ENCODE measurements at places on chromosomes 4 and X. TPM values are rescaled to one million over a fixed set of nuclear protein-coding genes. Genes with fewer than 3 reads are reported as not detected.

- H3K27me3 ChIP-seq, result no peaks in the 10 kb centered on the region
- no peak overlapping the region for H3K27ac ChIP-seq
- peaks cover 11% of the 10 kb centered on the region for H3K36me3 ChIP-seq
- no peak for DNase-seq
- H3K4me3 ChIP-seq, result no peak overlapping the region
These were observed 20.4 kb downstream of the MAML3 start for GRCh38 chr4:140133576-140133975.

DNA sequence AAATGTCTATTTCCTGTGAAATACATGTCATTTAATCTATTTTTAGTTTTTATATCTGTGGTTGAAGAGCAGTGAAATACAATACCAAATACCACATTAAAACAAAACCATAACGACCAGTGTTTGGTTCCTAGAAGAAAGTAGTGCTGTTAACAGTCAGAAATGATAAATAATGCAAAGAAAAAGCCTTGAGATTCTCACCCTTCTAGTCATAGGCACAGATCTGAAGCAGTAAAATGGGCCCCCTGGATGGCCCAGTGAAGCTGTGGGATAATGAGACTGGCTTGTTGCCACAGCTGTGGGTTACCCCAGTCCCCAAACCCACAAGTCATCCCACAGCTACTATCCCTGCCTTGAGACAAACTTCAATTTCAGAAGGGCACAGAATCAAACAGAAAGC, 137.3 kb upstream of the RPL34 start:
- H3K27me3 ChIP-seq, result no peaks in the 10 kb centered on the region
- no peak overlapping the region for H3K4me3 ChIP-seq
- no peak overlapping the region for H3K27ac ChIP-seq
- no peak for DNase-seq
- no peaks in the 10 kb centered on the region for H3K4me1 ChIP-seq

DNA sequence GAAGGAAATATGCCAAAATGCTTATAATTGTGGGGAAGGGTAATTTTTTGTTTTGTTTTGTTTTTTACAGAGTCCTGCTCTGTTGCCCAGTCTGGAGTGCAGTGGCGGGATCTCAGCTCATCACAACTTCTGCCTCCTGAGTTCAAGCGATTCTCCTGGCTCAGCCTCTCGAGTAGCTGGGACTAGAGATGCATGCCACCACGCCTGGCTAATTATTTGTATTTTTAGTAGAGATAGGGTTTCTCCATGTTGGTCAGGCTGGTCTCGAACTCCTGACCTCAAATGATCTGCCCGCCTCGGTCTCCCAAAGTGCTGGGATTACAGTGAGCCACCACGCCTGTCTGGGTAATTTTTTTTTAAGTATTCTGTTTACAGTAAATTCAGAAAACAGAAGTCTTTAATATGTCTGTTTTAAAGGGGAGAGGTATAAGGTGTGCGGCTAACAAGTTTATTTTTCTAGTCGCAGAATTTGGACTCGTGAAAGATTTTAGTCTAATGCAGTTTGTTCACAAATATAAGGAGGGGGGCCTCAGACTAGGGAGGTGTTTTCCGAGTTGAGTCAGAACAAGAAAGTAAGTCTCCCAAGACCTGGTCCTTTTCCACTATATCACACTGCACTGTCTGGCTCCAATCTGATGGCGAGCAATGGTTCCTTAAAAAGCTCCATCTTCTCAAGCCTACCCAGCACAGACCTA, 1.5 kb downstream of the ACSL1 start:
- peak overlapping the region; percentile 92 for H3K4me3 ChIP-seq
- no peaks in the 10 kb centered on the region for H3K36me3 ChIP-seq
- H3K27me3 ChIP-seq, result peaks cover 72% of the 10 kb centered on the region
- H3K4me1 ChIP-seq, result peaks cover 13% of the 10 kb centered on the region
- no peak for DNase-seq

- H3K27ac ChIP-seq, result no peak overlapping the region
- no peak for DNase-seq
- no peak overlapping the region for H3K4me3 ChIP-seq
- H3K4me1 ChIP-seq, result peaks cover 15% of the 10 kb centered on the region
- no peaks in the 10 kb centered on the region for H3K36me3 ChIP-seq
- no peaks in the 10 kb centered on the region for H3K27me3 ChIP-seq
These were observed 201.1 kb upstream of the MBNL3 start for GRCh38 chrX:132689612-132690563.

- H3K4me3 ChIP-seq, result peak within 1 kb of the TSS; percentile 97
- peak; percentile 100 for DNase-seq
- H3K4me1 ChIP-seq, result peaks cover 17% of the 10 kb centered on the region
- peak within 1 kb of the TSS; percentile 93 for H3K27ac ChIP-seq
These were observed at the start of gene ASMTL for GRCh38 chrX:1452516-1453394. Gene ASMTL, minus strand, starts transcription at chrX:1452909. Its CDS starts 69 bp downstream, at chrX:1452840.

- no peaks in the 10 kb centered on the region for H3K27me3 ChIP-seq
- H3K27ac ChIP-seq, result no peak overlapping the region
- no peaks in the 10 kb centered on the region for H3K36me3 ChIP-seq
These were observed 43.0 kb downstream of the RBMX2 start for GRCh38 chrX:130444641-130445336.

DNA sequence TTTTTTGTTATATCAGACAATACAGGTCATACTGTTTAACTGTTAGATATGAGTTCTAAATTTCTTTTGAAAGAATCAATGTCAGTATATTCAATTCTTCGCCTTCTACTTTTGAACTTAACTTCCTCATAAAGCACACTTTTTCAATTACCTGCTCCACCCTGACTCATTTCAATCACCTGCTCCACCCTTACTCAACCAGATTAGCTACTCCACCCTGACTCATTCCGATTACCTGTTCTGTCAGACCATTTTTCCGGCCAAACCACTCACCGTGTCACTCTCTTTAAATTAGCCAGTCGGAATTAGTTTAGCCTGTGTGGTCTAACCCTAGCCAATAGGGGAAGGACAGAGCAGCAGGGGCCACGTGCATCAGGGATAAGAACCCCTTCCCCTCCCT, 751.8 kb upstream of the POU3F4 start:
- peaks cover 5% of the 10 kb centered on the region for H3K36me3 ChIP-seq
- no peak overlapping the region for H3K4me3 ChIP-seq
- H3K27ac ChIP-seq, result no peak overlapping the region
- no peaks in the 10 kb centered on the region for H3K27me3 ChIP-seq

DNA sequence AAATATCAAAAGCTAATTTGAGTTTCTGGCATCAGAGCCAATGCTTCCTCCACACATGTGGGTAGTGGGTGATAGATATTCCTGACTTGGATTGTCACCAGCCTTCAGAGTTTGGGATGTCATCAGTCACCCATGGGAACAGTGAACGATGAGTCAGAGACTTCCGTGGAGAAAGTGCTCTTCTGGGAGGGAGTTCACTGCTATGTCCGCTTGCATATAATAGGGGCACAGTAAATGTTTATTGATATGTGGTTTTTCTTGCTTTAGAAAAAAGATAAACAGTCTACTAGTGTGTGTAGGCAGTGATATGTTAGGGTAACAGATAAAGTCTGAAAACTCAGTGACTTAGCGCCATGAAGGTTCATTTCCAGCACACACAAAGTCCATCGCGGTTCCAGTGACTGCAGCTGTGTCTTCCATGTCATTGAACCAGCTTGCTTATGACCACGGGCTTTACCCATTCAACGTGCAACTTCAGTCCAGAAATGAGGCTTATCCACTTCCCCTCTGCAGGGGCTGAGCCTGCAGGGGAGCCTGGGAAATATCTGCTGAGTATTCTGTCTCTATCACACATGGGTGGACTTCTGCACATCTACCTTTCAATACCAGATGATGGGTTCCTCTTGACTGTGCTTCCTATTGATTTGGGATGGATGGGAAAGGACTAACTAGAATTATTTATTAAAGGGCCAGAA, 87.7 kb upstream of the WWC2 start:
- no peaks in the 10 kb centered on the region for H3K4me1 ChIP-seq
- no peak overlapping the region for H3K27ac ChIP-seq
- DNase-seq, result no peak
- H3K27me3 ChIP-seq, result peaks cover 32% of the 10 kb centered on the region
- H3K4me3 ChIP-seq, result no peak overlapping the region

DNA sequence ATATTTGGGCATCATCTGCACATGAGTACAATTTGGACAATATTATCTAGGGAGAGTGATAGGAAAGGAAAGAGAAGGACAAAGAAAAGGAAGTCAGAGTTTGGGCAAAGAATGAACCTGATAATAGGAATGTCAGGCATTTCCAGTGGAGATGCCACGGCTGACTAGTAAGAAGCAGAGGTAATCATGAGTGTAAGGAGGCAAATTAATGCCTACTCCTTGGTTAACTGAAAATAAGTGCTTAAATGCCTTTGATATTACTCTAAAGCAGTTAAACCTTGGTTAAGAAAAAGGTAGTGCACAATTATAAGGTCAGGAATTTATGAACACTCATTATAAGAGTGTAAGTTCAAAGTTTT, 99.2 kb upstream of the DDIT4L start:
- H3K4me1 ChIP-seq, result peaks cover 4% of the 10 kb centered on the region
- H3K4me3 ChIP-seq, result no peak overlapping the region
- H3K27me3 ChIP-seq, result no peaks in the 10 kb centered on the region

DNA sequence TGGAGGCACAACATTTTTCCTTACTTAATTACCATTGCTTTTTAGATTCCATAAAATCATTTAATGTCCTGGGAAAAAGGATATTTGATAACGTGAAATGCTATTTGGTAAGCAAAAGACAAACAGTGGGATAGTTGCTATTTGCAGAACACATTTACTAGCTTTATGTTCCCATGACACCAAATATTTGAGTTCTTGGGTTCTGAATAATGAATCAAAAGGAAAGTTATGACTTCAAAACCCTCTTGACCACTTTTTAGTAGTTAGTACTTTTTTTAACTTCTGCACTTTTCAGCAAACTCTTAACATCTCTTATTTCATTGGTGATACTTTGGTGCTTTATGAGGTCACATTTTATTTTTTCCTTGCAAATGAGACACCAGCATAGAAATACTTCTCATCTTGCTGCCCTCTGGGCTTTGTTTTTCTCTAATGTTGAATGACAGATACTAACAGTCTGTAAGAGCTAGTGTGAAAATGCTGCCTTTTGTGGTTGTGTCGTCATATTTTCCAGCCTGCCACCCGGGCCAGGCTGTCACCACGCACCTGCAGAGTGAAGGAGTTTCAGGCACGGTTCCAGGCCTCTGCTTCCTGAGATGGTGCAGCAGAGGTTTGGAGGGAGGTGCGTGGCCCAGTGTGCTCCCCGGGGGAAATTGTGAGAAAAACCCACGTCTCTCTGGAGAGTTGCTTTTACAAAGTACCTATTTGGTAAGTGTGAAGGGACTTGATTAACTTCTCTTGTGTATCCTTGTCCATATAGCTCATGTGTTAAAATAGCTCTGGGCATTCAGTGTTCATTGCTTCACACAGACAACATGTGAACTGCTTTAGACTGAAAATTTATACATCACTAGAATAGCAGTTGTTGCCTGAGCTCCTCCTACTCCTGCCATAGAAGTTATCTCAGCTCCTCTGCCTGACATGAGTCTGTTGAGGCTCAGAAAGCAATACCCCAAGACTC, 34.7 kb downstream of the MSL3 start:
- no peak for DNase-seq
- H3K27ac ChIP-seq, result no peak overlapping the region
- no peaks in the 10 kb centered on the region for H3K27me3 ChIP-seq
- H3K36me3 ChIP-seq, result no peaks in the 10 kb centered on the region

GRCh38 chrX:53320543-53321229, 39.3 kb upstream of the IQSEC2 start:
- H3K4me3 ChIP-seq, result no peak overlapping the region
- H3K27me3 ChIP-seq, result peaks cover 74% of the 10 kb centered on the region
- peaks cover 2% of the 10 kb centered on the region for H3K36me3 ChIP-seq
- no peak overlapping the region for H3K27ac ChIP-seq
- no peak for DNase-seq

DNA sequence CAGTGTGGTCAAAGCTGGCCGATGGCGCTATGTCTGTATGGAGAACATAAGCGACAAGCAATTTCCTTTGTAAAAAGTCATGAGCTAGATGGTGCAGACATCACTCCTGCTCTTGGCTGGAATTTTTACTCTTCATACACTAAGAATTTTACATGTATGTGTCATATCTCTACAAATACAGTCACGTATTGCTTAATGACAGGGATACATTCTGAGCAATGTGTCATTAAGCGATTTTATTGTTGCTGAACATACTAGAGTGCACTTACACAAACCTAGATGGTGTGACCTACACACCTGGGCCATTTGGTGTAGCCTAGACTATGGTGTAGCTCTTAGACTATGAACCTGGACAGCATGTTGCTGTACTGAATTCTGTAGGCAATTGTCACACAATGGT, 185.4 kb downstream of the SOWAHB start:
- no peak overlapping the region for H3K27ac ChIP-seq
- no peak for DNase-seq
- peaks cover 46% of the 10 kb centered on the region for H3K4me1 ChIP-seq
- peaks cover 11% of the 10 kb centered on the region for H3K36me3 ChIP-seq
- no peak overlapping the region for H3K4me3 ChIP-seq
- no peaks in the 10 kb centered on the region for H3K27me3 ChIP-seq

- peak overlapping the region; percentile 99 for H3K4me3 ChIP-seq
- H3K36me3 ChIP-seq, result no peaks in the 10 kb centered on the region
- DNase-seq, result peak; percentile 47
- H3K27me3 ChIP-seq, result no peaks in the 10 kb centered on the region
- H3K27ac ChIP-seq, result peak overlapping the region; percentile 98
These were observed 719 bp downstream of the USO1 start for GRCh38 chr4:75724867-75725724.

DNA sequence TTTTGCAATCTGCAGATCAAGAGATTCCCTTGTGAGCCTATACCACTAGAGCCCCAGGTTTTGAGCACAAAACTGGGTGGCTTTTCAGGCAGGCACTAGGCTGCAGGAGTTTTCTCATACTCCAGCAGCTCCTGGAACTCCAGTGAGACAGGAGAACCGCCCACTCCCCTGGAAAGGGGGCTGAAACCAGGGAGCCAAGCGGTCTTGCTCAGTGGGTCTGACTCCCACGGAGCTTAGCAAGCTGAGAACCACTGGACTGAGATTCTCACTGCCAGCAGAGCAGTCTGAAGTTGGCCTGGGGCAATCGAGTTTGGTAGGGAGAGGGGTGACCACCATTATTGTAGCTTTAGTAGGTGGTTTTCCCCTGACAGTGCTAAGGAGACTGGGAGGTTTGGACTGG, 313.8 kb upstream of the TEX13C start:
- H3K4me3 ChIP-seq, result no peak overlapping the region
- peaks cover 10% of the 10 kb centered on the region for H3K36me3 ChIP-seq
- H3K27ac ChIP-seq, result no peak overlapping the region
- no peaks in the 10 kb centered on the region for H3K27me3 ChIP-seq
- no peaks in the 10 kb centered on the region for H3K4me1 ChIP-seq

- H3K27me3 ChIP-seq, result no peaks in the 10 kb centered on the region
- no peak overlapping the region for H3K4me3 ChIP-seq
- H3K4me1 ChIP-seq, result no peaks in the 10 kb centered on the region
- H3K27ac ChIP-seq, result no peak overlapping the region
- no peak for DNase-seq
- no peaks in the 10 kb centered on the region for H3K36me3 ChIP-seq
These were observed 67.2 kb downstream of the MAP3K15 start for GRCh38 chrX:19448077-19448476.

- DNase-seq, result no peak
- no peak overlapping the region for H3K27ac ChIP-seq
- H3K4me3 ChIP-seq, result no peak overlapping the region
- no peaks in the 10 kb centered on the region for H3K36me3 ChIP-seq
- H3K27me3 ChIP-seq, result peaks cover 33% of the 10 kb centered on the region
These were observed 28.7 kb downstream of the C4orf50 start for GRCh38 chr4:5989236-5990225.

- H3K4me1 ChIP-seq, result peaks cover 10% of the 10 kb centered on the region
- peak within 1 kb of the TSS; percentile 81 for H3K4me3 ChIP-seq
- H3K27ac ChIP-seq, result no peak within 1 kb of the TSS
- no peaks in the 10 kb centered on the region for H3K36me3 ChIP-seq
These were observed at the start of gene NPY2R for GRCh38 chr4:155208258-155209054. Gene NPY2R, plus strand, starts transcription at chr4:155208636. Its CDS starts 5,304 bp downstream, at chr4:155213940.

The ZFYVE28 gene
- 1.4 TPM for total RNA-seq

The MAMLD1 gene
- 4.5 TPM for total RNA-seq

The FGFR3 gene
- total RNA-seq, result 48.1 TPM

The PPP4R3C gene
- total RNA-seq, result not detected

The F9 gene
- total RNA-seq, result not detected
